ENCODE measurements at places on chromosomes 2 and 18.

- no peak for DNase-seq
Measured at GRCh38 chr2:101759162-101759561, 61.7 kb downstream of the MAP4K4 start.

DNA sequence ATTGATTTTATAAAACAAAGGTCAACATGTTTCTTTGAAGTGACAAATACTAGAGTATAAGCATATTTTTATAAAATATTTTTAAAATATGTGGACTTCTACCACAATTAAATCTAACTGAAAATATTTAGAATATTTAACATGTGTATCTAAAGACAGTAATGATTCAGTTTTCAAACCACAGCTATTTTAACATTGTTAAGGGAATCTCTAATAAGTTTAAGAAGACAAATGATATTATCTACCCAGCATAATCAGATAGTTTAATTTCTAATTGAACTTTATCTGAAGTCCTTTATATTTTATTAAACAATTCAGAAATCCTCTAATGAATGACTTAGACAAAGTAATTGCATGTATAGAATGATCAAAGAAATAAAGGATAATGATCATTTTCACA, 96.2 kb downstream of the VWC2L start:
- DNase-seq: no peak

- no peak for DNase-seq
Measured at GRCh38 chr2:42087857-42088195, 40.0 kb downstream of the PKDCC start.

DNA sequence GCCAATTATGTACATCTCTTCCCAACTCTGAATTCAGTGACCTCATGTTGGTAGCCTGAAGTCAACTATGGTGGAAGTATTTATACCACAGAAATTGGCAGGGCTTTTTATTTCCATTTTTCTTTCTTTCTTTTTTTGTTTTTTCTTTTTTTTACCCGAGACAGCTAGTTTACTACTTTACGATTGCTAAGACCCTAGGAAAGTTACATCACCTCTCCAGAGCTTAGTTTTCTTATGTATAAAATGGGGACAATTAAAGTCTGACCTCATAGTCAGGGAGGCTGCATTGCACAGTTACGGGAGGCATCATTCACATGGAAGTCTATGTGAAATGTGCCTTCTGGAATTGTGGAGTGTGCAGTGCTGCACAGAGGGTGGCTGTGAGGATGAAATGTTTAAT, 194.3 kb downstream of the MTX2 start:
- no peak for DNase-seq

DNA sequence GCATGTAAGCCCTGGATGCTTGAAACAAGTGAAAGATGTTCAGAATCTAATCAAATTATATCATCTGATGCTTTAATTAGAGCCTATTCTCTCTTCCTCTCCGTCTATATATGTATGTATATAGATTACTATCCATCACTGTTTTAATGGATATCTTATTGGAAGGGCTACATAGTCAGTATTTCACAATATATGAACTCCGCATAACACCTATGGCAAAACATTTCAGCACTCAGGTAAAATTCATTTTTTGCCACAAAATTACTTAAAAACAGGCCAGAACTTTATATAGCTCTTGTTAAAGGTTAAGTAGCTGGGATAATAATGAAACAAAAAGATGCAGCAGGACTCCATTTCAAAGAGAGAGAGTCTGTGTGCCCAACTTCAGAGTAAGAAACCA, 1.2 kb downstream of the PJVK start:
- DNase-seq: no peak

DNA sequence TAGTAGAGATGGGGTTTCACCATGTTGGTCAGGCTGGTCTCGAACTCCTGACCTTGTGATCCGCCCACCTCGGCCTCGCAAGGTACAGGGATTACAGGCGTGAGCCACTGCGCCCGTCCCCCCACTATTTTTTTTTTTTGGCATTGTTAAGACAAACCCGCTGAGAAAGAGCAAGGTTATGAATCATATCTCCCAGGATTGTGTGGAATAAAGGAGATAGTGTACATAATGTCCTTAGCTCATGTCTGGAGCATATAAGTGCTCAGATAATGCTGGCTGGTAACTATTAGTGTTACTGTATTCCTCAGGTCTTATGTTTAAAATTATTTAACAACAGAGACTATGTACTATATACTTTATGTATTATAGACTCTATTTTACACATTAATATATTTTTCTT, 36.0 kb downstream of the TTC27 start:
- no peak for DNase-seq

DNA sequence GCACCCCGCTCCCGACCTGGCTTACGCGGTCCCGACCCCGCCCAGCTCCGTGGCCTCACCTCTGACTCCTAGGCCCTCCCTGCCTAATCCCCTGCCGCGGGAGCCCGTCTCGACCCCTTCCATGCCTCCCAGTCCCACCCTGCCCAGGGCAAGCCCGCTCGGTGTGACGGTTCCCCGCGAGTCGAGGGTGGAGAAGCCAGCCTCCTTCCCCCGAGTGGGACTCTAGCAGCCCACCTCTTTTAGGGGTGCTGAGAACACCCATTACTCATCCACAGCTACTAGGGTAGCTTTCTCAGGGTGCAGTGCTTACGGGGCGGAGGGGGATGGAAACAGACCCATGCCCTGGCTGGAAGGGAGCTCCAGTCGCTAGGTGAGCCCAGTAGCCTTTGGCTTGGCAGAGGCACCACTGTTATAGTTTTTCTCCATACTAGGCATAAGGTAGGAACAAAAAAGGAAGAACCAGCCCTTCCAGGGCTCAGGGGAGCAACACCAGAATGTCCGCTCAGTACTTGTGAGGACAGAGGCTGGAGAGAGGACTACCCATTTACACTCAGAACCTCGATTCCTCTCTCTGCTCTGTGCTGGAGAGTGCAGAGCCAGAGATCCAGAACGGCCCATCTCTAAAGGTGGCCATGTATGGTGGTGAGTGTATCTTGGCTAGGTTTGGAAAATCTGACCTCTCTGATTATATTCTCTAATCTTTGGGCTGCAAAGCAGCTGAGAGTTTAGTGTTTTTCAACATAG, 606 bp downstream of the AGBL5 start:
- no peak for DNase-seq

- peak; percentile 4 for DNase-seq
Measured at GRCh38 chr2:157302492-157303099, 23.0 kb downstream of the ERMN start.

DNA sequence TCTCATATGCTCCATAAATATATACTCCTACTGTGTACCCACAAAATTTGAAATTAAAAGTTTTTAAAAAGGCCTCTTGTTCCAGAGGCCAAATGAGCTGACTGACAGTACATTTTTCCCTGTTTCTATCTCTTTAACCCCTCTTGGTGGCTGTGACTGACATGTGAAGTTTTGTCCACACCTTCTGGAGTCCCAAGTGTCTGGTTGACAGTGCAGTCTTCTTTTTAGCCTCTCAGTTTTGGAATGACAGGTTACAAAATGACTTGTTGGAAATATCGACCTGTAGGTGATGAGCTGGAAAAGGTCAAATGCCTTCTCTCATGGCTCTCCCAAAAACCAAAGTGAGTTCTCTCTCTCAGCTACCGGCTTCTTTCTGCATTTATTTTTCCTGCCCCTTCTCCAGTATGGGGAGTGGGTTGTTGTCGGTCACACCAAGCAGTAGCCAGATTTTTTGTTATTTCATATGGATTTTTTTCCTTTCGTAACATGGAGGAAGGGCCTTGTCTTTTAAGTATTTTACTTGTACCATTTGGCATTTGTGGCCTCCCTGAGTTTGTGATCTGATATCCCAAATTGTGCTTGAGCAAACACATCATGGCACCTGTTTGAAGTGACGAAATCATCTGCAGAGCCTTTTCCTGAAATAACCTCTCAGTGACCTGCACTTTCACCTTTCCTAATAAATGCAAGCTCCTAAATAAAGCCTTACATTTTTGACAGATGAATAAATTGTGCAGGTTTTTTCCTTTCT, 143.9 kb downstream of the ESCO1 start:
- DNase-seq: no peak

- no peak for DNase-seq
Measured at GRCh38 chr2:119897736-119898395, 115.0 kb upstream of the EPB41L5 start.

DNA sequence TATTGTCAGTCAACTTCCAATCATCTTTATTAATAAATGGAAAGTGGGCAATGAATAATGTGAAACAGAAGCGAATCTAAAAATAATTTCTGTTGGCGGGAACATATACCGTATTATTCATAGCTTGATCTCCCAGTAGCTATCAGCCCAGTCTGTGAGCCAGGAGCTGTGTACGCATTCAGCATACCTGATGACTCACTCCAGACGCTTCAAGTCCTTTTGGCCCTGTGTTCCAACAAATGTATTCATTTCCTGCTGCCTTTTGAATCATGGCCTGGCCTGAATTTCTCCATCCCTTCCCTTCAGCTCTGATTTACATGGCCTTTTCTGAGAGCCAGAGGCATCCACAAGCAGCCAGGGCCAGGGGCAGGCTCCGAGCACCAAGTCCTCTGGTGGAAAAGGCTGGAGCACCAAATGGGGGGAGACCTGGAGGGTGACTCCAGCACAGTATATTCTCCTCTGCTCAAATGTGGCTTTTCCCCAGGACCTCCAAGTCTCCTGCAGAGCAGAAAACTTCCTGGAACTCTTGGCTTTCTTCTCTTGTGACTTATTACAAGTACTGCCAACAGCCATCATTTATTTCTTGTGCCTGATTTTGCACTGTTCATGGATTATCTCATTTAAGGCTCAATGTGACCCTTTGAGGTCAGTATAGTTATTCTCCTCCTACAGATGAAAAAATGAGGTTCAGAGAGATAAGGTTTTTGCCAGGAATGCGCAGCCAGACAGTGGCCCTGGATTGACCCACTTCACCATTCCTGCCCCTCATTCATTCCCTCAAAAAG, 108.7 kb downstream of the EN1 start:
- DNase-seq: no peak

GRCh38 chr18:39938676-39939608, 2016.1 kb upstream of the PIK3C3 start:
- DNase-seq: no peak

- no peak for DNase-seq
Measured at GRCh38 chr2:23533338-23533695, 148.3 kb downstream of the KLHL29 start.

- no peak for DNase-seq
Measured at GRCh38 chr2:62554440-62554839, 48.4 kb upstream of the TMEM17 start.

DNA sequence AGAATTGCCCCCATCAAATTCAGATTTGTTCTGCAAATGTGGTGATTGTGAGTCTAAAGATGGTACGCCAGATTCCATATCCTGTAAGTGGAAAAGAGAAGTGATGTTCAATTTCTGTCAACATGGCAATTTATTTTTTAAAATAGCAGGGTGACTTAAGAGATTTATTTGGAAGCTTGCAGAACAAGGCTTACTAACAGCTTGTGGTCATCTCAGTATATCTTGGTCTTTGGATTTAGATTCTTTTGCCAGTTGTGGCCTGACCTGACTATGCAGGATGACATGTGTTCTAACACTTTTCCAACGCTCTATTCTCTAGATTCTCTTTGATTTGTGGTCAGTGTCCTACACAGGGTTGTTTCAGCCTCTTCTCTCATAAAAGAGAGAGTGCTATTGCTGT, 74.4 kb downstream of the MAP3K20 start:
- DNase-seq: no peak

GRCh38 chr18:68017385-68017784, 500.9 kb upstream of the DSEL start:
- no peak for DNase-seq

DNA sequence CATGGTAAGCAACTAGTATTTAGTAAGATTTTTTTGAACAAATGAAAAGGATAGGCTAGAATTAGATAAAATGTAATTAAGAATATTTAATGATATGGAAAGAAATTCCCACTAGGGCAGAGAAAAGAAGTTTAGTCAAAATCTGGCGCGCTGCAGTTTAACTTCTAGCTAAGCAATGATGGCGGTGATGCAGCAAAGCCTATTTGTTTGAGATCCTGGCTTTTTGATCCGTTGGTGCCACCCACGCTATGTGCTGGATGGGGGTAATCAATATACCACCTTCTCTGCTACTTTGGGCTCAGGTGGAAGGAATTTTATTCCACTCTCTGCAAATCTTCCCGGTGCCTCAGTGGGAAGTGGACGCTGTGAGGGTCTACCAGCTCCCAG, 421 bp upstream of the FAM171B start:
- no peak for DNase-seq

DNA sequence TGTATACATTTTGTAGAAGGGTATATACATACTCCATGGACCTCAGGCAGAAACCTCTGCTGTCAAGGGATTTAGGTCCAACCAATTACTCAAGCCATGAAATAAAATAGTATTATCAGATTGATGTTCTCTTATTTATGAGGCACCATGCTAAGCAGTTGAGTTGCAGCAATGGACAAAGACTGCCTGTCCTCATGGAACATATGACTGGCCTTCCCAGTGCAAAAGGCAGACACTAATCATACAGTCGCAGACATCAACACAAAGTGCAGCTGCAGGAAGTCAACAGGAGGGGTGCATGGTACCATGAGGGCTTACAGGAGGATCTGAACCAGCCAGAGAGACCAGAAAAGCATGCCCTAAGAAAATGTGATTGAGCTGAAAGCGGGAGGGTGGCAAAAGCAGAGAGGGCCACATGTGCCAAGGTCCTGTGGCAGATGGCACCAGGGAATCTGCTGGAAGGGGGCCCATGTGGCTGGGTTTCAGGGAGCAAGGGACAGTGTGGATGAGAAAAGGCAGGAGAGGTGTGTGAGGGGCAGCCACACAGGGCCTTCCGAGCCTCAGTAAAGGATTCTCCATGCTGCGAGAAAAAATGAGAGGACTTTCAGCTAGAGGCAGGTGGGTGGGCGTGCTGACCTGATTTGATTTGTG, 61.4 kb upstream of the RNF152 start:
- DNase-seq: no peak

DNA sequence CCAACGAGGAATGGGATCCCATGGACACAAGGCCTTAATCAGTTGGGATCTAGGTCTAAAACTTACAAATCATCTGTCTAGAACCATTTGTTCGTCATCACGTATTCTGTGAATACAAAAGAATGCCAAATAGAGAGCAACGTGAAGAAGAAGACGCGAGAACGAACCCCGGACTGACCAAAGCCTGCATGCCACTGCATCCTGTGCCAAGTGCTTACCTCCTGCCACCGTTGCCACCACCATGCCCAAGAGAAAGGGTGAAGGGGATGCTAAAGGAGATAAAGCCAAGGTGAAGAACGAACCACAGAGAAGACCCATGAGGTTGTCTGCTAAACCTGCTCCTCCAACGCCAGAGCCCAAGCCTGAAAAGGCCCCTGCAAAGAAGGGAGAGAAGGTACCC, 30.2 kb downstream of the ITSN2 start:
- DNase-seq: no peak

DNA sequence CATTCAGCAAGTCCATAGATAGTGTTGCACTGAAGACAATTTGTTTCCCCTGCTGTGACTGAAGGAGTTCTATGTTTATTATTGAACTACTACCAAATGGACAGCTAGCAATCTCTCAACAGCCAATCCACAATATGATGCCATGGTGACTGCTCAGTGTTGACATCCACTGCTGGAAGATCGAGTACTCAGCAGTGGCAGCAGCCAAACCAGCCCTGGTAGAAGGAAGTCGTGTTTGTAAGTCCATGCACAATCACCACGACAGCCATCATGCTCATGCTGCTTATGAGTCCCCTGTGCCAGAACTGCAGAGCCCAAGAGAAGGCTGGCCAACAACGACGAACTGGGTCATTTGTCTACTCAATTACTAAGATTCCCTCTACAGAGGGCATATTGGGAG, 66.4 kb downstream of the OSR1 start:
- no peak for DNase-seq

All from activated T-cell treated with anti-CD3 and anti-CD28 coated beads for 48 hours (primary cell).